ENCODE measurements at places on chromosomes 7 and 10.

DNA sequence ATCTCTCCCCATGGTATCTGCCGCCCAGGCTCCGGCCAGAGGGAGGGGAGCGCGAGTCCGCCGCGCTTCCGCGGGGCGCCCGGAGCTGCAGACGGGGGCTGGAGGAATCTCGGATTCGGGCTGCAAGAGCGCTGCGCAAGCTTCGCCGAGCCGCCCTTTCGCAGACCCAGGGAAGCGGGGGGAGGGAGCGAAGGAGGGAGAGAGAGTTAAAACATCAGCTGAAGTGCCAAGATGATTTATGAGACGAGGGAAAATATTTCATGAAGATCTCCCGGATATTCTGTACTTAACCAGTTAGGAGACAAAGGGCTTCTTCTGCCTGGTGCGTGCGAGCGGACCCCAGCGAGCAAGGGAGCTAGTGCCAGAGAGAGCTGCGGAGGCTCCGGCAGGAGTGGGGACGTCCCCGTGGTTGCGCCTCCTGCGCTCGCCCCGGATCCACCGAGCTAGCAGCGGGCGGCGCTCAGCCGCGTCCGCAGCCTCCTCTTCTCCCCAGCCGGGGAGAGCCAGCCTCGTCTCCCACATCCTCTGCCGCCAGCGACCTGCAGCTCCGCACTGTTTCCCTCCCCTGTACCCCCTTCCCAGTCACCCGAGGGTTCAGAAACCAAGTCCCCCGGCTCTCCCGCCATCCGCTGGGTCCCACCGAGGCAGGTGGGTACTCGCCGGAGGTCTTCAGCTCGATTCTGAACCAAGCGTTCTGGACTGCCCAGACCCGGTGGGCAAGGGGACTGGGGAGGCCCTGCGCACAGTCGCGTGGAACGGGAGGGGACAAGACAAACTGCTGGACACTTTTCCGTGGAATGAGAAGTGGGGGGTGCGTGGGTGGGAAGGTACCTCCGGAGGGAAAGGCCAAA is 1.0 kb upstream of the PAX2 start:
- DNase-seq: no peak

GRCh38 chr7:2622869-2623697 is 8.7 kb upstream of the TTYH3 start:
- DNase-seq: no peak

DNA sequence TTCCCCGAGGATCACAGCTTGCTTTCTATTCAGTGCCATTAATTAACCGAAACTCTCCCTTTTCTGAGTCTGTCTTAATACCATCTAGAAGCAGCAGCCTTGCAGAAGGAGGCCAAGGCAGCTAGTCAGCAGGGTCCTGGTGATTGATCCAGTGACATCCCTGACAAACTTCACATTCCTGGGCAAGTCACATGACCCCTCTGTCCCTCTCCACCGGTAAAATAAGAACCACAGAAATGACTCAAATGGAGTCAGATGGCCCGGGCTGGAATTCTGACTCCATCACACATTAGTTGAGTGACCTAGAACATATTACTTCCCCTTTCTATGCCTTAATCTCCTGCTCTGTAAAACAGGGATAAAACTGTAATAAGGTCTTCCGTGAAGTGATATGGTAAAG is 17.2 kb upstream of the ACSL5 start:
- DNase-seq: no peak

GRCh38 chr7:55185941-55186609 is 167.3 kb downstream of the EGFR start:
- DNase-seq: no peak

GRCh38 chr10:125259651-125260050 is 99.3 kb upstream of the CTBP2 start:
- DNase-seq: peak; percentile 65

- no peak for DNase-seq
Observed at GRCh38 chr10:31678575-31679516, 249.8 kb downstream of the ARHGAP12 start.

GRCh38 chr7:136114966-136115762 is 138.0 kb upstream of the MTPN start:
- no peak for DNase-seq

DNA sequence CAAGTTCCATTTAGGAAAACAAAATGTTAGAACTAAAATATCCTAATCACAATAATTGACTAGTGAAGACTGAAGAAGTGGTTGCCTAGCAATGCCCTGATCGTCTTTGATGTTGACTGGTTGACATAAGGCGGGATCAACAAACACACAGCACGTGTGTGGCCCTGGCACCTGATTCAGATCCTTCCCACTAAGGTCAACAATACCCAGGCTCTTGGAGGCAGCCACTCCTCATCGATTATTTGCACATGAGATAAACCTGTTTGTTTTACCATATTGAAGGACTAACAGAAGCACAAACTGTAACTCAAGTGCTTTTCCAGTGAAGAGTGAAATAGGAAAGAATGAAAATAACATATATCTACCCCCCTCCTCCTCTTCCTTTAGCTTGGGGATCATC is 15.6 kb downstream of the FANK1 start:
- DNase-seq: no peak

DNA sequence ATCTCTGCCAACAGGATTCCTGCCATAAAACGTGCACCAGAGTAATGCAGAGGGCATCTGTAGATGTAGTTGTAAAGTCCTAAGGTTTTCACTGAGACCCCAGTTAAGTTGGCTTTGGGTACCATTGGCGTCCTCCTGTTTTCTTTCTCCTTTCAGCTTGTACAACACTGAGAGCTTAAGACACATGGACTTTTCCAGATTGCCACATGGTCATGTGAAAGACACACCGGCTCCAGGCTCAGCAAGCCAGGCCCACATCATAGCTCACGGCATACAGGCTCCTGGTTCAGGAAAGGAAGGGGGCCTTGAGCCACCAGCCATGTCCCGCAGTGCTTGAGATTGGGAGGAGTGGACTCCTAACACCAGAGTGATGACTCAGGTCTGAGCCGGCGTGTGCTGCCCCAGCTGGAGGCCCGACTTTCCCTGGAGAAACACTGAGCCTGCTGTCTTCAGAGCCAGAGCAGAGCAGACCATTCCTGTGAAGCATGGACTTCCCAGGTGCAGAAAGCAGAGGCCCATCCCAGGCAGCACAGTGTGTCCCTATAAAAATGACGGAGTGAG is 252.7 kb downstream of the PRPF18 start:
- no peak for DNase-seq

DNA sequence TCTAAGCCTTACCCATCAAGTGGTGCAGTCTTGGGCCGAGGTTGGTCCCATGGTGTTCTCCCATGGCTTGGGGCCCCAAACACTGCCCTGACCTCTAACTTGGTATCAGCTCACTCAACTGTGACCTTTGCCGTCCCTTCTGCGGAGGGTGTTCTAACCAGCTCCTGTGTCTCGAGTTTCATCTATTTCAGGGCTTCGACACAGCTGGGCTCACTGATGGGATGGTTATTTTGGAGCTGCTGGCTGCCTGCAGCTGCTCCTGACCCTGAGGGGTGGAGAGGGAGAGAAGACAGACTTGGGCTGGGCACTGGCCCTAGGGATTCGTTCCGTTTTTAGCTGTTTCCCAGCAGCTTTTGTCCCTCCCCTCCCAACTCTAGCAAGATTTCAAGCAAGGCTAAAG is 86.9 kb downstream of the NEURL1 start:
- DNase-seq: no peak

DNA sequence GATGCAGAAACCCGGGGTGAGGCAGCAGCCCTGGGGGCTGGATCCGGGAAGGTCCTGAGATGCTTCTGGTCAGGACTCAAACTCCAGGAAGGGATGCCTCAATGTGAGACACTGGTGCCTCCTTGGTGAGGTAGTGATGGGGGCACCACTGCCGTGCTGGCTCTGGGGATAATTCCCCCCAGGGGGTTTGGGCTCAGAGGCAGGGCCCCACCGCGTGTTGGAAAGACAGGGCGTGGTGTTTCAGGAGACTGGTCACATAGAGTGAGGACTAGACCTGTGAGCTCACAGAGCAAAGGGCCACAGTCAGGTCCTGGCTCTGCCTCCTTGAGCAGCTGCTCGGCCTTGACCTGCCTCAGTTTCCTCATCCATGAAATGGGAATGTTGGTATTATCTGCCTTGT is 361.9 kb downstream of the GLRX3 start:
- DNase-seq: peak; percentile 79

DNA sequence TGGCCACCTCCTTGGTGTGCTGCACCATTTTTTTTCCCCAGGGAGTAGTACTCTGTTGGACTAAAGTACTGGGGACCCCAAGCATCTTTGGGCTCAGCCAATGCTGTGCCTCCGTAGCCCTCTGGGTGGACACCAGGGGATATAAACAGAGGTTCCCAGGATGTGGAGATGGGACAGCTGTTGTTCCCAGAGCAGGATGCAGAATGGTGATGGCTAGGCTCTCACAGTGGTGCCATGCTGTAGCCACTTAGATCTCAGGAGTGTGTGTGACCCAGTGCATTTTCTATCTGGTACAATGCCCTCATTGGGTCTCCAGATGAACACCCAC is 50.9 kb upstream of the SCIN start:
- DNase-seq: no peak

DNA sequence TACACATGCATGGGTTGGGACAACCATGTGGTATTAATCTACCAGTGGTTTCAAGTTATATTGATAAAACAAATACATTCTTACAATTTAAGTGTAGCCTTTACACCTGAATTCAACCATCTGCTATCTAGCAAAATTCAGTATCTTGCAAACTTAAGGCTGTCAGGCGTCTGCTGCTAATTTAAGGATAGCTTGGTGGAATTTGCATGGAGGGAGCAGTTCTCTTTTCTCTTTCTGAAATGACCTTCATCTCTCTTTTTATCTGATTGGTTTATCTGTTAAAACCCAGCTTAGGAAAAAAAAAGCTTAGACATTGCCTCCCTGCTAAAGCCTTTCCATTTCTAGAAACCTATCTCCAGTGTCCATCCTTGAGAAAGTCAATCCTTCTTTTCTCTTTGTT is 102.3 kb downstream of the ZEB1 start:
- no peak for DNase-seq

GRCh38 chr10:55374060-55374459 is 573.0 kb upstream of the PCDH15 start:
- DNase-seq: no peak

DNA sequence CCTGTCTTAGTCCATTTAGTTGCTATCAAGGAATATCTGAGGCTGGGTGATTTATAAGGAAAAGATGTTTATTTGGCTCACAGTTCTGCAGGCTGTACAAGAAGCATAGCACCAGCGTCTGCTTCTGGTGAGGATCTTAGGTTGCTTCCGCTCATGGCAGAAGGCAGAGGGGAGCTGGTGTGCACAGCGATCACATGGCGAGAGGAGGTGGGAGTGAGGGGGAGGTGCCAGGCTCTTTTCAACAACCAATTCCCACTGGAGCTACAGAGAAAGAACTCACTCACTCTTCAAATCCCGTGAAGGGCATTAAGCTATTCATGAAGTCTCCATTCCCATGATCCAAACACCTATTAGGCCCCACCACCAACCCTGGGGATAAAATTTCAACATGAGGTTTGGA is 371.6 kb downstream of the SH2D4B start:
- no peak for DNase-seq

GRCh38 chr7:157468221-157469111 is 131.7 kb downstream of the DNAJB6 start:
- no peak for DNase-seq

GRCh38 chr7:148590471-148590870 is at the start of gene C7orf33:
C7orf33 (plus strand) TSS chr7:148590766; CDS start chr7:148590926, 160 bp downstream.
- no peak for DNase-seq

GRCh38 chr10:131788386-131788785 is 112.4 kb upstream of the PPP2R2D start:
- DNase-seq: no peak

DNA sequence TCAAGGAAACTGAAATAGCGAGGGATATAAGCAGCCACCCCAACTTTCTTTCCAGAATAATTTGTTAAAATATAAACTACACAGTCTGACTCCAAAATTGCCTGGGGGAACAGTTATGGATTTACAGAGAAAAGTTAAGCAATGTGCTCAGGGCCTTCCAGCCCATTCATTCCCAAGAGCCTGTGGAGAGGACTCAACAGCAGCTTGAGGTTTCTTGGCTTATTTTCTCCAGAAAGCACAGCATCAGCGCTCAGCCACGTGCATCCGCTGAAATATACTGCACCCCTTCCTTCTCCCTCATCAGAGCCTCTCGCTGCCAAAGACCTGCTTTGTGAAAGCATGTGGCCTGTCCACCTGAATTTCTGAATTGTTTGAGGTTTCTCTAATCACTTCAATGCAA is 375.2 kb upstream of the VWC2 start:
- DNase-seq: no peak

GRCh38 chr7:7706101-7706511 is 12.3 kb downstream of the RPA3 start:
- no peak for DNase-seq

GRCh38 chr10:68027429-68027828 is 47.7 kb downstream of the HERC4 start:
- DNase-seq: no peak

DNA sequence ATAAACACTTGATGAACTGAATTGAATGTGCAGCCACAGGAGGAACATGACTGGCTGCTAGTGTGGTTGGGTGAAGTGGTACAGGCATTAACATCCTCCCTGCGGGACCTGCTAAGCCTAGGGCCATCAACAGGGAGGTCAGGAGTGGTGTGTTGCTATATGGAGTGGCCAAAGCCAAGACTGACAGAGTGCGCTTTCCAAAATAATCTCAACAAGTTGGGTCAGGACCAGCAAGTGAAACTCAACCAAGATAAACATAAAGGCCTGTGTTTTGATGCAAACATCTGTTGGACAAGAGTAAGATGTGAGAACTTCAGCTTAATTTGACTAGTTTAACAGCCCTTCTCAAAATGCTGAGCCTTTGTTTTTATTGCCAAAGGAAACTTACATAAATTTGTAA is 97.7 kb downstream of the WDFY4 start:
- DNase-seq: peak; percentile 85

DNA sequence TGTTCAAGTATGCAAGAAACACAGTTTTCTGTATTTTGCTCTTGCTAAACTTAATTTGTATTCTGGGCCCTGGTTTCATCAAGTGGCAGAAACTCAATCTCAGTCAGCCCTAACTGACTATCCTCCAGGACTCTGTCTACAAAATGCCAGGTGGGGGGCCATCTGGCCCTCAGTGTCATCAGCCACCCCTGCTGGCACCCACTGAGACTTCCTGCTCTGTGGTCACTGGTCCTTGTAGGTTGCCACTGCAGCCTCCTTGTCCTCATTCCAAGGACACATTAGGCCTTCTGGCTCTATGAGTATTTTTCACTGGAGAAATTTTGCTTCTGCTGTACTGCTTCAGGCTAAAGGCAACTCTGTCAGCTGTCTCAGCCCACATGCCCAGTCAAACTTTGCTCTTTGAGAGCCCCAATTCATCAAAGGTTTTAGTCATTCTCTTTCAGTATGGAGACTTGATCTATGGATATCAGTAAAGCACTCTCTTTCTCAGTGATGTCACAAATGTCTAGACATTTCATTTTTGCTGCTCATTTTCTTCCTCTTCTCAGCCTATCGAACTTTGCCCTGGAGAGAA is 163.6 kb downstream of the KCND2 start:
- DNase-seq: no peak

- no peak for DNase-seq
Observed at GRCh38 chr7:44290252-44290620, 35.2 kb downstream of the CAMK2B start.

GRCh38 chr10:123157210-123157609 is 3.0 kb downstream of the BUB3 start:
- DNase-seq: no peak

- DNase-seq: no peak
Observed at GRCh38 chr10:71623098-71623985, 96.2 kb downstream of the C10orf105 start.

All from vagina (tissue), 2 donors.